ENCODE measurements at places on chromosomes 6 and 20.

- peak; percentile 96 for DNase-seq
These were observed 43.7 kb upstream of the HFE start for GRCh38 chr6:26043384-26044139.

GRCh38 chr6:139547122-139547776, 172.8 kb upstream of the CITED2 start:
- no peak for DNase-seq

- no peak for DNase-seq
These were observed 76.8 kb upstream of the SYNDIG1 start for GRCh38 chr20:24392612-24393011.

GRCh38 chr6:119148825-119149525, 70.5 kb upstream of the FAM184A start:
- DNase-seq = no peak

- no peak for DNase-seq
These were observed 112.4 kb downstream of the SLX4IP start for GRCh38 chr20:10547276-10548114.

DNA sequence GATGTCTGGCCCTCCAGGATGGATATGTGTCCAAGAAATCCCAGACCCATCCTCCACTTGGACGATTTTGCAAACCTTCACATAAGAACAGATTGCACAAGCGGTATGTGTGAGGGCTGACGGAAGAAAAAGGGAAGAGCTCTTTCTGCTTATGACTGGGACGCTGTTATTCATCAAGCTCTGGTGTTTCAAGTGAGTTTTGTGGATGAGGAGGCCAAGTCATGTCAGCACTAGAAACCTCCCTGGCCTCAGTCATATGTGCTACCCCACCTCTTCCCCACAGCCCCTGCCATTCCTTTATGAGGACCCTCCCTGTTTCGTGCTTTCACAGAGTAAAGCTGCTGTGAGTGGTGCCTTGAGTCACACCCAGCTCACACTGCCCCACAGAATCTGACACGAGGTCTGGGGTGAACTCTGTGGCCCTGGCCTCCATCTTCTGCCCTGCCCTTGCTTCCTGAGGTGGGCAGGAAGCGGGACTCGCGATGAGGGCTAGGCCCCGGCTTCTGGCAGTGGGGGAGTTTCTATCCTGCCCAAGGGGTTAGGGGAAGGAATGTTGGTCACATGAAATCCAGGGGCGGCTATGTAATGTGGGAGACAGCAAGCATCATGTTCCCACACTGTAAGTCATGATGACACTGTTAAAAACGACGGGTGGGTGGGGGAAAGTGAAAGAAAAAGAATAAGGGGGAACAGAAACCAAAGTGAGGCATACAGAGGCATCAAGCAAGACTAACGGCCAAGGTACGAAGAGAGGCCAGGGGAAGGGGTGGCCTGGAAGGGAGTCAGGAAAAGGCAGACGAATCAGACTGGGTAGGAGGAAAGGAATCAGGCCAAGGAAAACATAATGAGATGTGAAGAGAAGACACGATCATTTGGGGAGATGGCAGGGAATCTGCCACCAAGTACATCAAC, 78.1 kb downstream of the PRDM1 start:
- DNase-seq = peak; percentile 87

GRCh38 chr6:100506651-100507050, 41.9 kb upstream of the SIM1 start:
- DNase-seq = no peak

GRCh38 chr6:16338577-16339264, 100.3 kb downstream of the GMPR start:
- DNase-seq = no peak

GRCh38 chr20:34282041-34282440, 21.1 kb downstream of the AHCY start:
- no peak for DNase-seq

- no peak for DNase-seq
These were observed 167.5 kb upstream of the PMEPA1 start for GRCh38 chr20:57877131-57877824.

- DNase-seq = no peak
These were observed 44.1 kb downstream of the PREX1 start for GRCh38 chr20:48783533-48784272.

- DNase-seq = no peak
These were observed 156.7 kb downstream of the LPA start for GRCh38 chr6:160507420-160507819.

- DNase-seq = no peak
These were observed 102.2 kb upstream of the ADGRF1 start for GRCh38 chr6:47144306-47144705.

DNA sequence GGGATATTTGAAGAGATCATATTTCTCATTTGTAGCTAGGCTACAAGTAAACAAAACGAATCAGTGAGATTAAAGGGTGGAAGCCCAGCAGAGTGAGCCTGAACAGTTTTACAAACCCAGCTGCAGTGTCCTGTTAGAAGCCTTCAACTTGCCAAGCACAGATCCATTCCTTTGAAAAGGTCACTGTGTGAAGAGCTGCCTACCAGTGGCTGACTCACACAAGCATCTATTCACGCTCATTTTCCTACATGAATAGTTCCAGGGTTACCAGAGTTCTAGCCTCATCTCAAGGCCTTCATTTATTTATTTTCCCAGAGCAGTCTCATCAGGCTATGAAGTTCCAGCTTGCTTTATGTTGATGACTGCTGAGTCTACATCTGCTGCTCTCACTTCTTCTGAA, 25.7 kb upstream of the MLIP start:
- DNase-seq = no peak

- no peak for DNase-seq
These were observed 93.9 kb downstream of the FOXO3 start for GRCh38 chr6:108654465-108655106.

DNA sequence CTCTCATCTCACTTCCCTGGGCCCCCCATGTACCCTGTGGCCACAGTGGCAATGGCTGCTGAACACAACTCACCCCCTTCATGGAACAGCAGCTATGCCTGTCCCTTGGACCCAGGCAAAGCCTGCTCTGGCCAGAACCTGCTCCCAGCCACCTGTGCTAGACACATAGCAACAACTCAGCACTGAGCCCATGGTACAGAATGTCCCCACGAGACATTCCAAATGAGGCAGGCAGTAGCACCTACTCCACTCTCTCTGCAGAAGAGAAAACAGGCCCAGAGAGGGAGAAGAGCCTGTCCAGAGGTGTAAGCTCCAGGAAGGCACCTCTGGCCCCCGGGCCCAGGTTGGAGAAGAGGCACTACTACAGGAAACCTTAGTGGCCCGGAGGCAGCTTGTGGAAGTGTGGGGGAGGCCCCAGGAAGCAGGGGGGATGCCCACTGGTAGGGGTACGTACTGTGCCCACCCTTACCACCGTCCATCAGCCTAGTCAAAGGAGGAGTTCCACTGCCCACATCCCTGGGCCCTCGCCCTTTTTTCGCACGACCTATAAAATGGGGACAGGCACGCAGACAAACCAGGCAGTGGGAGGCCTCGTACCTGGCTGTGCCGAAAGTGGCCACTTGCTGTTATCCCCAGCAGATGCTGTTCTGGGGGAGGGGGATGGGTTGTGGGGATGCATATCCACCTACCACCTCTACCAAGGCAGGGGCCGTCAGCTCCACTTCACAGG, 97.2 kb downstream of the ASXL1 start:
- DNase-seq = no peak

DNA sequence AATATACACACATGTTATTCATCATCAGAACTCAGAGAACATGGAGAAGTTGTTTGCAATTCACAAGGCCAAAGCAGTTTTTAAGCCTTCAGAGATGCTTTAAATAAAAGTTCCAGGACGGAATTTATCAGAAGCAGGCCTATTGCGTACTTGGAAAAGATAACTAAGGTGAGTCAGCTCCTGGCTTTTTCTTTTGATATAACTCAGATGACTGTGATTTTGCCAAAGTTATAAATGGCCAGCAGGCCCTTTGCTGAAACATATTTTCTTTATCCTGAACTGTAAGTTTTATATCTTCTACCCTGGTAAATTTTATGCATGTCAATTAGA, 55.0 kb upstream of the PLCB1 start:
- DNase-seq = no peak

DNA sequence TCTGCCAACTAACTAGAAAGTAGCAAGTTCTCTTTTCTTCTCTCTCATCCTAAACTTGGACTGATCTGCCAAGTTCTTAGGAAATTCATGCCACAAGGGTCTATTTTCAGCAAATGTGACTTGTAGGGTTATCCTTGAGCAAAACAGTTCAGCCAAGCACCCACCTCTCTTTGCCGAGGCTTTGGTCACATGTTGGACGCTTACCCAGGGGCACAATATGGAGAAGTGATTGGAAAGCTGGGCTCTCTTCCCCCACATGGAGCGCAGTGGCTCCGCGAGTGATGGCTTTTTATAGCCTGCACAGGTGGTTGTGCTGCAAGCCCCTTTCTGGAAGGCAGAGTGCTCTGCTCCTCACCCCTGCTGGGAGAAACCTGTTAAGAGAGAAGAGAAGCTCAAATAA, 47.7 kb upstream of the FNDC1 start:
- no peak for DNase-seq

DNA sequence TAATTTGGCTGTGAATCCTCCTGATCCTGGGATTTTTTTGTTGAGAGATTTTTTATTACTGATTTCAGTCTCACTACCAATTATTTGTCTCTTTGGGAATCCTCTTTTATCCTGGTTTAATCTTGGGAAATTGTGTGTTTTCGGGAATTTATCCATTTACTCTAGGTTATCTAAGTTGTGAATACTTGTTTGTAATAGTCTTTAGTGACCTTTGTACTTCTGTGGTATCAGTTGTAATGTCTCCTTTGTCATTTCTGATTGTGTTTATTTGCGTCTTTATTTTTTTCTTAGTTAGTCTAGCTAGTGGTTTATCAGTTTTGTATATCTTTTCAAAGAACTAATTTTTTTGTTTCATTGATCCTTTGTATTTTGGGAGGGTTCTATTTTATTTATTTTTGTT, 27.3 kb upstream of the ZNF337 start:
- DNase-seq = no peak

DNA sequence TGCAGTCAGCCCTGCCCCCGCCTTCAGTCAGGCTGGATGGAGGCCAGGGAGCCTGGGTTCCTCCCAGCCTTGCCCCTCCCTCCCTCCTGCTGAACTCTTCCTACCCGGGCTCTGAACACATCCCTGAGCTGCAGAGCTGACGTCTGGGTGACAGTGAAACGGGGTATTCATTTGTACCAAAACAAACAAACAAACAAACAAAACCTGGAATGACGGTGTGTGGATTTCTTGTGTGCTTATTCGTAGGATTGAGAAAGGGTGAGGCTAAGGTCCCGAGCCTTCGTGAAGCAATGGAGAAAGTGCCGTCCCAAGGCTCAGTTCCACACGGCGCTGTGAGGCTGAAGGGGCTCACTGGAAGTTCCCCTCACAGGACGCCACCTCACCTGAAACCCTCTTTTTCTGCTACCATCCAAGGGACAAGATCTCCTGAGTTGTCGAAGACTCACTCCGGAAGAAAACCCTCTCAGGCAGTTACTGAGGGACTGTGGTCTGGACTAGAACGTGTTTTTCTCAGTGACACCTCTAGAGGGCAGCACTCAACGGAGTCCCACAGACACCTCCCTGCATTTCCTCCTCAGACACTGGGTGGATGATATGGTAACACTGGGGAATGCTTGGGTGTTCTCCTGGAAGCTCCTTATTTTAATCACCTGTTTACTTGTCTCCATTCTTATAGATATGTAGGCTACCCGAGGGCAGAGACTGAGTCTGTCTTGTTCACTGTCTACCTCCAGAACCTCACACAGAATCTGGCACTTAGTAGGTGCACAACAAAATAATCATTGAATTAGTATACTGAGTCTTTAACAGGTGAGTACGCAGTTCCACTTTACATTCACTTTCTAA, 27.3 kb downstream of the GSTA3 start:
- DNase-seq = peak; percentile 26

DNA sequence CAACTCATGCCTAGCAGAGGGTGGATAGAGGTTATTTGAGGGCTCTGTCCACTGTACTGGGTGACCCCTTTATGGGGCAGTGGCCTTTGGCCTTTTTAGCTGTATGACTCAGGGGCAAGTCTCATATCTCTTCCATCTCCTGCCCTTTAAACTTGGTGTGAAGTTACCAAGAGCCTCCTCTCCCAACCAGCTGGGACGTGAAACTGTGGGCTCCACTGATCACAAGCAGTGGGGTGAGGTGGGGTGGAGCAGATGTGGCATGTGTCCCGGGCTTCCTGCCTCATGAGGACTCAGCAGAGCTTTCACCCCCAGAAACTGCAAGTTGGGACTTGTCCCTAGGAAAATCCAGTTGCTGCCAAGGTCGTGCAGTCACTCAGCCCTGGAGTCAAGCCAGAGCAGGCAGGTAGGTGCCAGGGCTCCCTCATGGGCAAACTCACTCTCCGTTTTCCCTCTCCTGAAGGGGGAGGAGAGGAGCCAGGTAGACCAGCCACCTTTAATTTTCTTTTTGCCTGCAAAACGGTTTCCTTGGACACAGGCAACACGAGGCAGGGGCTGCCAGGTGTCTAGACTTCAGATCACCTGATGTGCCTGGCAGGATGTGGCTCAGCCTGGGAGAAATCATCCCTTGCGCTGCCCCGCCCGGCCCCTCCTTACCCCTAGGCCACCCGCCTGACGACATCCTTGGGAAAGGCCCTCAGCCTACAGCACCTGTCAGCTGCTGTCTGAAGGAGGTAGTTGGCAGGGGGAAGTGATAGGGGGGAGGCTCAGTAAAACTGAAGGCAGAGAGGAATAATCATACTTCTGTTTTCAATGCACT, 4.0 kb downstream of the CDKN1A start:
- DNase-seq = no peak

GRCh38 chr20:29878777-29879442, 1378.6 kb upstream of the DEFB115 start:
- no peak for DNase-seq

- no peak for DNase-seq
These were observed 25.3 kb upstream of the BMP7 start for GRCh38 chr20:57291694-57292093.

DNA sequence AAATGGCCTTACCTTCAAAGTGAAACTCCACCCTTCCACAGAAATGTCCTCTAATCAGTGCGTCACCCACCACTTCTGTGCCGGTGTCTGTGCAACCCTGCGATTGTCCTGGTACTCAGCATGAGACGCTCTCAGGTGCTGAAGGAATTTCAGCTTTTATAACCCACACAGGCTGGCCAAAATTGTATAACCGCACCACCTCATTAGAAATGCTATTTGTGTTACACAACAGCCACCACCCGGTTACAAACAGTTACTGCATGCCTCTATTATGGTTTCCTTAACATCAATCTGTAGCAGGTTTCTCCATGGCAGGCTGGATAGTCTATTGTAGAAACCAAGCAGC, 51.5 kb downstream of the SLC23A2 start:
- DNase-seq = no peak

GRCh38 chr6:30013291-30013922, 47.7 kb upstream of the POLR1H start:
- DNase-seq = no peak

DNA sequence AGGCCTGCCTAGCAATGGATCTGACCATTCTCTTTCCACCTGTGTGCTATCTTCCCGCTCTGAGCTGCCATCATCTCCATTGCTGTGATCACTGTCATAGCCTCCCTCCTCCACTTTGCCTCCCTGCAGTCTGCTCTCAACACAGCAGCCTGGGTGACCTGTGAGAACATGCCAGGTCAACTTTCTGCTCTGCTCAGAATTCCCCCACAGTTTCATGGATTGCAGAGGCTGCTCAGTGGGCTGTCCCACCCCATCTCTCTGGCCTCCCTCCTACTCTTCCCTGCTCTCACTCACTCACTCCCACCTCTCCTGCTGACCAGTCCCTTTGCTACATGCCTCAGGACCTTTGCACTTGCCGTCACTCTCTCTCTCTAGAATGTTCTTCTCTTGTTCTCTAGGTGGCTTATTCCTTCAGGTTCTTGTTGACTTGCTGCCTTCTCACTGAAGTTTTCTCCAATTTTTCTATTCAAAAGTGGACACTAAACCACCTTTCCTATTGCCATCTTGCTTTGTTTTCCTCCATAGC, 159.9 kb downstream of the CD83 start:
- DNase-seq = no peak
